HCT116 (cell line): ENCODE measurements at places on chromosomes 6 and 20.

GRCh38 chr6:32088487-32089049 lies 20.6 kb downstream of the TNXB start:
- DNase-seq: no peak

- no peak for DNase-seq
Observed at GRCh38 chr6:74410630-74411029, 714.6 kb downstream of the CD109 start.

- DNase-seq: no peak
Observed at GRCh38 chr6:145147559-145147958, 587.8 kb downstream of the EPM2A start.

- DNase-seq: no peak
Observed at GRCh38 chr6:24951811-24952299, 16.1 kb upstream of the RIPOR2 start.

- no peak for DNase-seq
Observed at GRCh38 chr6:138450445-138450844, 46.4 kb downstream of the HEBP2 start.

DNA sequence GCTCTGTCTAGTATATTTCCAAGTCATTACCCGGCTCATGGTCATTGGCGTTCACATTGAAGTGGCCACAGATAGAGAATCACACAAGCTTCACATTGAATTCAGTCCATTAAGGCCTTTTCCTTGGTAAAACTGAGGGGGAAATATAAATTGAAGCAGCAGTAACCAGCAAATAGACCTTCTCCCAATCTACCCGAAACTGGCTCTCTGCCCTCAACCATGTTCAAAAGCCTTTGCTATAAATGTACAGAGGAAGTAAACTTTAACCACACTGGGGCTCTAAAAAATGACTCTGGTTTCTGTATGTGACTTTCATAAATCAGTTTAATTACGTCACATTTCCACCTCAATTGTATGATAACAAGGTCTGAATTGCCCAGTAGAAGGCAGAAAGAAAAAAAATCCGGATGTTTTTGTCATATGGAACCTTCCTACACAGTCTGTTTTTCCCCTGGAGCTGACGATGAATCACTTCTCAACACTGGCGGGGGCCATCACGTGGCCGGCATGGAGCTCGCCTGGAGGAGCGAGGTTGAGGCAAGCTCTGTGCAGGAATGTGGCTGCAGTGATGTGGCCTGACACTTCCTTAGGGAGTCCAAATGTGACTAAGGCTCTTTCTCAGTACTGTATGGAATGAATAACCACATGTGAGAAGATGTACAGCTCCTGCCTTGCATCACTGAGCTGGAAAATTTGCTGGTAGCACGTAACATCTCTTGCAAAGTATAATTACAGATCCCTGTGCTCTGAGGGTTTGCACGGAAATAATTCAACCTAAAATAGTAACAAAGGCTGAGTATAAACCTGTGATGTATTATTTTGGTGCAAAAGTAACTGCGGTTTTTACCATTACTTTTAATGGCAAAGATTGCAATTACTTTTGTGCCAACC lies 58.6 kb upstream of the SNX9 start:
- peak; percentile 91 for DNase-seq

- no peak for DNase-seq
Observed at GRCh38 chr6:107264357-107264840, 149.1 kb upstream of the BEND3 start.
